IMR-90 (cell line): ENCODE measurements at places on chromosomes 3 and 15.

DNA sequence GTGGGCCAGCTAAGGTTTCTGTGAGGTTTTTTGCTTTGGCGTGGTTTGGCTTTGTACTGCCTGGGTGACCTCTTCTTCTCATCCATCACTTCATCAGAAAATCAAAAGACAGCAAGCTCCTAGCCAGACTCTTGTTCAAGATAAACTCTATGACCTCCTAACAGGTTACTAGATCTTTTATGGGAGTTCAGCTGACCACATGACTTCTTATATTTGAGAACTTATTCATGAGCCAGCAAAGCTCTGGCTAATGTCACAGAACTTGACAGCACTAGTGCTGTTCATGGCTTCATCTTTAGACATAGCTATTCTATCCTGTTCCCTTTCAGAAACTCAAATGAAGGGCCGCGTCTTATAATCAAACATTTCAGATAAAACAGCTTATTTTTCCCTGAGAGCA is 527.1 kb upstream of the GOLIM4 start:
- no peak for DNase-seq

DNA sequence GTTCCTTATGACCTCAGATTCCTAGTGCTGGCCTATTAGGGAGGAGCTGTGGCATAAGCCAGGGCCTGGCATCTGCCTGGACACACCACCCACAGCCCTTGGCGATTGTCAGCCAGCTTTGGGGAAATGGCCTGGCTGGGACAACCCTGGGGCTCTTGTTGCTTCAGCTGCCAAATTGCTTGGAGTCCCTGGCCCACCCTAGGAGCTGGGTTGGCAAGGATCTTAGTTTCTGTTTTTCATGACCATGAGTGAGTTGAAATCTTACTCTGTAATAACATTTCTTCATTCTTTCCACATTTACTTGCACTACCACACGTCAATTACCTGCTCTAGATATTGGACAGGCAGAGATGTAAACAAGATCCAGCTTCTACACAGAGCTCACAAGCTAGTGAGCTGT is 1.9 kb upstream of the MYZAP start:
- no peak for DNase-seq

- DNase-seq = no peak
Measured at GRCh38 chr15:100901296-100901695, 17.9 kb upstream of the LRRK1 start.

DNA sequence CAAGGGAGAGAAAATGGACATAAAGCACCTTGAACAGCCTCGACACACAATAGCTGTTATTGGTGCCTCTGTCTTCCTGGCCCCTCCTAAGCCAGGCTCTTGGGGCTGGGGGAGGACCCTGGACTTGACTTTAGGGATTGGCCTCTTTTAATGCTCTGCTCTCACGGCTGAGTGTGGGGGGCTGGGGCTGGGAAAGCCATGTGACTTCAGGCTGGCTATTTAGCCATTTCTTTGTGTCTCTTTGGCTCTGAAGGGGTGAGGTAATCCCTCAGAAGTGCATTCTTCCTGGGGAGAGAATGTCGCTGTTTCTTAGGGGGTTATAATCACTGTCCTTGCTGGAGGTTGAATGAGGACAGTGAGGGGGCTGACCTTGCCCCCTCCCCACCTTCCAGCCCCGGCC is 26.2 kb downstream of the MAGEF1 start:
- DNase-seq = no peak

GRCh38 chr3:63349583-63350573 is 71.8 kb downstream of the SYNPR start:
- peak; percentile 65 for DNase-seq

DNA sequence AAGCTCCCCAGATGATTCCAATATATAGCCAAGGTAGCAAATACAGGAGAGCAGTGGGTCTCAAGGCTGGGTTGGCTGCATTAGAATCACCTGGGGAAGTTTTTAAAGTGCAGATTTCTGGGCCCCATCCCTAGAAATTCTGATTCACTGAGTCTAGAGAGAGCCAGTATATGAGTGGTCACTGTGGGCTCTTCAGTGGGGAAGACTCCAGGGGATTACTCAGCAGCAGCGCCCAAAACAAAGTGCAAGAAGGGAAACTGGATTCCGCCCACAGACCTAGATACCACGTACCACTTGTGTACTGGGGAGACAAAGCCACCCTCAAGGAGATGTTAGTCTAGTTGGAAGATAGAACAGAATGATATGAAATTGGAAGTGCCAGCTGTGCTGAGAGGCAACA is 40.0 kb downstream of the NME9 start:
- no peak for DNase-seq

- peak; percentile 87 for DNase-seq
Measured at GRCh38 chr15:63492541-63493077, 11.8 kb upstream of the USP3 start.

GRCh38 chr3:45688194-45688881 is 858 bp upstream of the SACM1L start:
- peak; percentile 33 for DNase-seq

GRCh38 chr3:147411815-147412241 is 2.7 kb downstream of the ZIC1 start:
- DNase-seq = no peak

DNA sequence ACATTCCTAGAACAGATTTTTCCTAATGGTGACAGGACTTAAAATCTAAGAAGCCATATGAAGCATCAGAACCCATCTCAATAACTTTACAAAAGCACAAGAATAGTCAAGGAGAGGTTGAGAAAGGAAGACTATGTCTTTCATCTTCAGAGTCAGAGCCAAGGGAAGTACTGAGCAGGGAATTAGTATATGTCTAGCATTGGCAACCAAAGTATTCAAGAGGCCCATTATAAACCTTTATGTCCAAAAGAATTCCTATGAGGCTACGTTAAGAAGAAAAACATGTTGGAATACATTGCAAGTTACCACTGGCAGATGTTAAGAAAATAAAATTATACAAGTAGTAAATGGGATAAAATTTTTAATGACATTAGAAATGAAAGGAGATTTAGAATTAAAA is 150.5 kb downstream of the MAGI1 start:
- no peak for DNase-seq

GRCh38 chr3:40886660-40887425 is 312.5 kb upstream of the CTNNB1 start:
- DNase-seq = no peak

- DNase-seq = peak; percentile 29
Measured at GRCh38 chr3:171108066-171108465, 81.5 kb upstream of the SLC2A2 start.

- no peak for DNase-seq
Measured at GRCh38 chr3:112579232-112579631, 17.4 kb downstream of the SLC35A5 start.

DNA sequence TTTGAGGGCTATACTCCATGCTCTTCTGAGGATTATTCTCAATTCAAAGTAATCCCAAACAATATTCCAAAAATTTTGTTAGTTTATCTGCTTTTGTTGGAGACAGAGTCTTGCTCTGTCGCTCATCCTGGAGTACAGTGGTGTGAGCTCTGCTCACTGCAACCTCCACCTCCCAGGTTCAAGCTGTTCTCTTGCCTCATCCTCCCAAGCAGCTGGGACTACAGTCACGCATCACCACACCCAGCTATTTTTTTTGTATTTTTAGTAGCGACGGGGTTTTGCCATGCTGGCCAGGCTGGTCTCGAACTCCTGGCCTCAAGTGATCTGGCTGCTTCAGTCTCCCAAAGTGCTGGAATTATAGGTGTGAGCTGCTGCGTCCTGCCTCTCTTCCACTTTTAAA is 39.1 kb downstream of the MEF2A start:
- DNase-seq = no peak

- DNase-seq = no peak
Measured at GRCh38 chr15:77564938-77565337, 67.8 kb downstream of the LINGO1 start.

GRCh38 chr15:74782259-74783071 is 585 bp downstream of the CSK start:
- no peak for DNase-seq

DNA sequence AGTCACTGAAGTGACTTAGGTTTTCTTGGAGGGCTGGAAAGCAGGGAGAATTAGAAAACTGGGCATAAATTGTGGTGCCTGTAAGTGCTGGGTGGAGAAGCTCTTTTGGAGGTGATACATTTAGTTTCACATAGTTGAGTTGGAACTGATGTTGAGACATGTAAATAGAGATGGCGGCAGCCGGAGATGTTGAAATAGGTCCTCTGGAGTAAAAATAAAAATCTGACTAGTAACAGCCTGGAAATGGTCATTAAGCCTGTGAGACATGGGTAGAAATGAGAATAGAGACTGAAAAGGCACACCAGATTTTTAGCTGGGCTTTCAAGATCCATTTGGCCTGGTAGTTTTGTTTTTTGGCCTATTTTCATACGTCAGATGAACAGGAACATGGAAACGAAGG is 2.9 kb upstream of the NIT2 start:
- no peak for DNase-seq

- DNase-seq = no peak
Measured at GRCh38 chr15:68303134-68303533, 25.6 kb downstream of the FEM1B start.

DNA sequence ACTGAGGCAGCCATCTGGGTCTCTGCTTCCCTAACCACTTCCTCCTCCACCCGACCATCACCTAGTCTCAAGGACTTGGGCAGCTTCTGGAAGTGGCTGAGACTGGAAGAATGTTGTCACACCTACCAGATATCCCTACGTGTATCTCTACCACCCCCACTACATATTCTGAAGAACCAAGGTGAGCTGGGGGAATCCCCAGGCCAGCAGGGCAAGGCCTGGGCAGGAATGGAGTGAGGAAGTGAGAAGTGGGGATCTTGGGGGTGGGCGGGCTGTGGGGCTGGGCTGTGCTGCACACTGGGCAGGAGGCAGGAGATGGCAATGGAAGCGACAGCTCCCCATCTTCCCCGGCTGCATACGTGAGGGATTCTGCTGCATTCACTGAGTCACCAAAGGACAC is 17.5 kb upstream of the ALDH1A3 start:
- DNase-seq = no peak

DNA sequence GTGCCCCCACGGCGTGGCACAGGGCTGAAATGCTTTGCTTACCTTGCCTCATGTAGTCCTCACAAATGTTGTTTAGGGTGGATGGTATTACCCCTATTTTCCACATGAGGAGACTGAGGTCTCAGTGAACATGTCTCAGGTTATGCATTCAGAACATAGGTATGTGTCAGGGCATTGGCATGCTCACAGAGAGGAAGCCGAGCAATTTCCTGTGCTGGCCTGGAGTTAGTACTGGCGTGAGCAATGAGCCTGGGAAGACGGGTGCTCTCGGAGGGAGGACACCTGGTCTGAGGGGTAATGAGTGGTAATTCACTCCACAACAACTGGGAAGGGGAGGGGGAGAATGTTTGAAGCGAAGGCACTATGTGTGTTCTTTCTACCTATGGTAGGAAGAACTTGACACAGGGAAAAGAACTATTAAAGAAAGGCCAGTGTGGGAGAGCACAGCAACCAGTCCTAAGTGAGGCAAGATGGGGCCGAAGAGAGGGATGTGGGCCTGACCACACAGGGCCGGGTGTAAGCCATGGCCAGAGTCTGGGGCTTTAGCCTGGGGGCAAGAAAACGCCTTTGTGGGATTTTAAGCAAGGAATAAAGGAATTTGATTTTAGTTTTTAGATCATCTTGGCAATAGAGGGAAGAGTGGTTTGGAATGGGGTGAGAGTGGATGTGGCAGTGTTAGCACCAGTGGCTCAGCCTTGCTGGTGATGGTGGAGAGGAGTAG is 4.9 kb upstream of the FAM131A start:
- peak; percentile 95 for DNase-seq

GRCh38 chr3:139281522-139282196 is 62.2 kb upstream of the MRPS22 start:
- no peak for DNase-seq

- no peak for DNase-seq
Measured at GRCh38 chr3:557972-558371, 361.4 kb downstream of the CHL1 start.

DNA sequence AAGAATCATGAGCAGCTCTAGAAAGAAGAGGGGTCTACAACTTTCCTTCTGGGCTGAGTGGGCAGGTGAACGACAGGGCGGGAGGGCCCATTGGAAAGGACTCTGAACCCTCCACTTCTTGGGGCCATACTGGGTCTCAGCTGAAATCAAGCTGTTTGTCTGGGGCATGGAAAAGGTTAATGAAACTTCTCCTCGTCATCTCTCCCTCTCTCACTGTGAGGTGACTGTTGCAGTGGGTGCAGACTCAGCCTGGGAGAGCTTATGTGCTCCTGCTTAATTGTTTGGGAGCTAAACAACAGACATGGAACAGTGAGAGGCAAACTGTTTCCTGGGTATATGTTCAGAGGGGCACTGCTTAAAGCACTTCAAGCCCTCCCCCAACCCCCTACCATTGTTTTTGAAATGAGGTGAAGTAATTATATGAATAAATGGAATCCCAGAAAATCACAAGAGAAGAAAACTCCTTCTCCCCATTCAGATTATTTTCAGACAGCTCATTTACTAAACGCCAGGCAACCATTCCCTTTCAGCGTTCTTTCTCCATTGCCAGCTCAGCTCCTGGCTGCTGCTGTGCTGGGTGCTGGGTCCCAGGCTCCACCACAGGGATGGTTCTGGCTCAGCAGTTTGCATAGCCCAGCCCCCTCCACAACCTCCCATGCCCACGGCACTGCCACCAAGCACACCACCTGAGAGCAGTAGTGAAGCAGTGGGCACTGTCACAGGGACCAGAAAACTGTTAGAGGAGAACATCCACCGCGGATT is 444.9 kb upstream of the TBL1XR1 start:
- no peak for DNase-seq

DNA sequence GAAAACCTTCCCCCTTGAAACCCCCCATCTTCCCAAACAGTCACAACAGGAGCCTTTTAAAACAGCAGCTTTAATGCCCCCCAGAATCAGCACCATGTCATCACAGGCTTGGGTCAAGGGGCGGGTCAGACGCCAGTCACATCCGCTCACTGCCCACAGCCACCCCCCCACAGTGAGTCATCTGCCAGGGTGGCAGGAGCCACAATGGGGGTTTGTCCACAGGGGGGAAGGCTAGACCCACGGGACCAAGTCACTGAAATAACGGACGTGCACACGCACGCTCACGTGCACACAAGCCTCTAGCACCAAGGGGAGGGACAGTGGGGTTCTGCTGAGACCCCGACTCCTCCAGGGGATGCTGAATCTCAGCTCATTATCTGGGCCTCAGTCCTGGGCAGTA is 441 bp upstream of the UCN2 start:
- peak; percentile 62 for DNase-seq

GRCh38 chr3:161049683-161050248 is 55.4 kb downstream of the B3GALNT1 start:
- no peak for DNase-seq

DNA sequence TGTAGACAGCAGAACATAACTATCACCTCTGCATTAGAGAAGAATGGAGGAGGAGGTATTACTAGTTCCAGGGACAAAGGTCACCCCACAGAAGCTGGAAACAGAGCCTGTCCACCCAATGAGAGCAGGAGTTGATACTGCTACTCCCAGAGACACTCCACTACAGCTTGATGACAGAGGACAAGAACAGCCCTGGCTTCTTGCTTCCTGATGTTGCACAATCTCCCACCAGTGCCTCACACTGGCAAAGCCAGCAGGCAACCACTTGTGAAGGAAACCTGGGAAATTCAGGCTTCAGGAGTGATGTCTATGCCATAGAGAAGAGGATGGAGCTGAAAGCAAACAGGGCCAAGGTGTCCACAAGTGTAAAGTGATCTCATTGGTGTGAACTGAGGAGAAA is 78.0 kb upstream of the POU1F1 start:
- DNase-seq = no peak

- no peak for DNase-seq
Measured at GRCh38 chr3:188322135-188322887, 168.4 kb downstream of the LPP start.
